Activated CD4-positive, alpha-beta T cell treated with anti-CD3 and anti-CD28 coated beads, Interleukin-2, amount 50 U/mL, for 4 hours (primary cell): ENCODE measurements at places on chromosomes 1 and 21.

GRCh38 chr1:156896490-156897033 is 3.0 kb downstream of the PEAR1 start:
- DNase-seq = no peak

DNA sequence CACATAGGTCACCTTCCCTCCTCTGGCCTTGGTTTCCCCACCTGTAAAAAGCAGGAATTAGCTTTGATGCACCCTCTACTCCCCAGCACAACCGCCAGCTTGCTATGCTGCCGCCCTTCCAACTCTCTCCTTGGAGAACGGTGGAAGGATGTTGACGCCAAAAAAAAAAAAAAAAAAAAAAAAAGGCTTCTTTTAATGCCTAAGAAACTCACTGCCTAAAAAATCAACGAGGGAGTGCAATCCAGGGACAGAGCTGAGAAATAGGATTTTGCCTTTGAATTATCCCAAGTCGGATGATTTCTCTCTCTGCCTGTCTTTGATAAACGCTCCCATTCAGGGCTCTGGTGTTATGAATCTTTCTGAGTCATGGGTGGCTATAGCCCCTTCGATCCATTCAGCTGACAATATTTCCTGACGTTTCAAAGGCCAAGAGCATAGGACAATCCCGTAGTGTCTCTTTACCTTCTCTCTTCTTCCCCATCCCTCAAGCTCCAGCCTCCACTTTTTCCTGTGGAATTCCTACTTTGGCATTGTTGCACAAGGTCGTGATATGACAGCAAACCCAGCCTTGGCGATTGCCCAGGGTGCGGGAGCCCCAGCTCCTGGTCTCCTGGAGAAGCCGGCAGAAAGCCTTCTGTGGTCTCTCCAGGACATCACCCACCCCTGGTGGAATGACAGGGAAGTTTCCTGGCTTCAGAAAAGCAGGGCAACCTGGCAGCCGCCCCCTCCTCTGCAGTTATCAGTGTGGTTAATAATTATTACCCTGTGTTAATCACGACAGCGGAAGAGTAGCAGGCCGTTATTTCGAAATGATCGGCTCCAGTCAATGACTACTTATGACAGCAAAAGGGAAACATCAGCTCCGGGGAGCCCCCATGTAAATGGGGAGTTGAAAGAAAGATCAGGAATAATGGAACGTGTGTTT is 8.0 kb upstream of the PLXNA2 start:
- DNase-seq = no peak

GRCh38 chr21:20207335-20207734 is 790.9 kb upstream of the NCAM2 start:
- no peak for DNase-seq

DNA sequence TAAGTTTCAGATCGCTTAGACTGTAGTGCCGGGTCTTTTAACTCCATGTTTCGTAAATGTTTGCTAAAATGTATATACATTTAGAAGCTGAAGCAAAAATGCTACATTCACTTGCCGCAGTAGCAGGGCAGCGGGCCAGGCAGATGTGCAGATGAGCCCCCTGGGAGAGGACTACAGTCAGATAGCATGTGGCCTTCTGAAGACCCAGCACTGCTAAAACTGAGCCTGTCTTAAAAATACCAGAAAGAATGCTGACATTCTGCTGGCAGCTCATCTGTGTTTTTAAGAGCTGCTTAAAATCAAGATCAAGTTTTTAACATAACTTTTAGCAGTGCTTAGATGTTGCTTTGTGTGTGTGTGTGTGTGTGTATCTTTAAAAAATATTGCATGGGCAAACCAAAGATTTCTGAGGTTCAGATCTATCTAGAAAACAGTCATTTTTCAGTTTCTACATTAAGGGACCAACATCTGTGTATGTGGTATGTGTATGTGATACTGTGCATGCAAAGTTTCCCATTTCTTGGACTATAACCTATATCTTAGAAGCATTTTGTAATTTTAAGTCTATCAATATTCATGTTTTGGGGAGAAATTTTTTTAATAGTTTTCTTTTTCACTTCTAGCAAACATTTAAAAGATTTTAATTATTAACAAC is 31.7 kb downstream of the CHRM3 start:
- no peak for DNase-seq

- no peak for DNase-seq
Observed at GRCh38 chr1:233319272-233319671, 8.3 kb upstream of the MAP3K21 start.

DNA sequence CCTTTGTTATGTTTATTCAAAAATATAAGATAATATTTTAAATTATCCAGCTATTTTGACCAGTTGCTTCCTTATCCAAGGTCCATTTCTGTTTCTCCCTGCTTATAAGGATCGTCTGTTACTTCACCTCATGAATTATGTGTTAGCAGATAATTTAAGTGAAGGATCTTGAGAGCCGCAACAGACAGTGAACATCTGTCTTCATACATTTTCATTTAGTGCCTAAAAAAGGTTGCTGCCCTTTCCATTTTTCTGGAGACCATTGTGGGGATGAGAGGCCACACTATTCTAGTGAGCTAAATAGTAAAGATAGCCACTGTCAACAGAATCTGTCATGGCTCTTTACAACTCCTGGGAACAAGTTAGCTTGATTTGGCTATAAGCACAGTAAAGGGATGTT is 154.0 kb downstream of the CLEC20A start:
- DNase-seq = no peak

- no peak for DNase-seq
Observed at GRCh38 chr1:171753685-171754352, 12.0 kb upstream of the VAMP4 start.

DNA sequence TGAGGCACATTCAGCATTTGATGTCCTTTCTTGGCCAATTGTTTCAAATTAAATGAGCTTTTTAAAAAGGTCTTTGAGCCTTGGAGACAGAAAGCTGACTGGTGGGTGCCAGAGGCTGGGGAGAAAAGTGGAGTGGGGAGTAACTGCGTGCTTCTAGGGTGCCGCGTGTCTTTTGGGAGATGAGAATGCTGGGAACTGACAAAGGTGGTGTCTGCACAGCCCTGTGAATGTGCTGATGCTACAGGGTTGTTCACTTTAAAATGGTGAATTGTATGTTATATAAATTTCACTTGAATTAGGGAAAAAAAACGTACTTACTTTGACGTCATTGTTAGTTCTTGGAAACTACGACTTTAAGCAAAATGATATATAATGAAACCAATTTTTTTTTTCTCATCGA is 8.1 kb upstream of the TFF1 start:
- no peak for DNase-seq
